Cerebellar nuclear complex (tissue), 1 donor: ENCODE measurements at places on chromosomes 12 and 14.

- no peak for DNase-seq
Observed at GRCh38 chr14:66341239-66341638, 144.9 kb upstream of the CCDC196 start.

DNA sequence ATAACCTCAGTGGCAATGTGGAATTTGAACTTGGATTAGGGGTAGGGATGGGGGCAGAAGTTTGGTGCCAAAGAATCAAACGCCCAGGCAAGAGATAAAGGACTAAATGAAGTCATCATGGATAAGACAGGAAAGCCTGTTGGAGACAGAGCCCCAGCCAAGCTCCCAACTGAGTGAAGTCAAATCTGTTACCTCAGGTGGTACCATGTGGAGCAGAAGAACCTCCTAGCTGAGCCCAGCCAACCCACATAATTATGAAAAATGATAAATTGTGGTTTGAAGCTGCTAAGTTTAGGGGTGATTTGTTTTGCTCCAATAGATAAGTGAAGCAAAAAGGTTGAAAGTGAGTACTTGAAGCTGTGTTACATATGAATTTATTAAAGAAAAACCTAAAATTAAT lies 66.1 kb downstream of the SMOC1 start:
- no peak for DNase-seq

DNA sequence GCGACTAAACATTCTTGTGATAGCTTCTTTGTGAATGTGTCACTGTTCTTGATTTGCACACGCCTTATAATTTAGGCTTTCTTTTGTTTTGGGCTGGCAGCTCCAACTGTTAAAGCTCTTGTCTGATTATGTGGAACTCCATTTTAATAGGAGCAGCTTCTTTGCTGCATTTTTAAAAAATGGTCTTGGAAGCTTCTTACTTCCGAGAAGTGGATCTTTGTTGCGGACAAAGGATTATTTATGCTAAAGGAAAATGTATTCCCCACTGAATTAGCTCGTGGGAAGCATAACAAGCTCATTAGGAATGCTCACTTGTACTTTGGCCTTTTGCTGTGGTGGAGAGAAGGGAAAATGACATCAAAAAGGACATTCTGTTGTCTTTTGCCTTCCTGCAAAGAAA lies 20.0 kb downstream of the GAS2L3 start:
- DNase-seq, result no peak

DNA sequence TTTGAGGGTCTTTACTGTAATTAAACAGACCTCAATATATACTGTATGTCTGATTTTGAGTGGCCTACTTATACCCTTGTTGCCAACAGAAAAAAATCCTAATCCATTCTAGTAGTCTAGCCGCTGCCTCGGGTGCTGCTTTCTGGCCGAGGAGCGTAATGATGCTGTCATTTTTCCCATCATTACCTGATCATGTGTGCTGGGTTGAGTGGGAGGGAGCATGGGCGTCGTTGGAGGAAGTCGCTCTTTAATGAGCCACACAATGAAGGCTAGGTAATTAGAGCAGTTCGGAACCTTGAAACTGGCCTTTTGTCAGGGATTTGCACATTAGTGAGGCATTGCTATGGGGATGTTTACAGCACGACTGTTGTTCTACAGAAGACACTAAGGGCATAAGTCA lies 76.1 kb upstream of the RFX4 start:
- DNase-seq, result no peak
